Dorsolateral prefrontal cortex (tissue), 122 donors: ENCODE measurements at places on chromosomes 11 and 22.

- no peak for DNase-seq
Observed at GRCh38 chr11:541433-541885, 4.1 kb downstream of the LRRC56 start.

DNA sequence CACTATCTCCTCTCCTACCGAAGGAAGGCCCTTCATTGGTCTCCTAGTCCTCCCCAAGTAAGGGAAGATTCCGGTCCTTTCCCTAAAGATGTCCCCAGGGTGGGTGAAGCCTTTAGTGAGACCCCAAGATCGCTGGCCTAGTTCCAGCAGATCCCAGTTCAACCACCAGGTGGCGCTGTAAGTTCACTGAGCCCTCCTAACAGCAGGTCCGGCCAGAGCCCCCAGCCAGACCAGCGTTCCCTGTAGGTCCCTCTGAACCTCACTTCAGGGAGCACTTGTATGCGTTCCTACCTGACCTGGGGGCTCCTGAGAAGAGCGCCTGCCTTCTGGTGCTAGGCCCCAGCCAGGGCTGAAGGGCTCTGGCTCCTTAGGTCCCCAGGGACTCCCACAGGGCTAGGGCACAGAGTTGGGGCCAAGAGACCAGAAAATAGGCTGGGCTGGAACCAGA is 38.1 kb downstream of the LMO1 start:
- DNase-seq, result peak; percentile 82

DNA sequence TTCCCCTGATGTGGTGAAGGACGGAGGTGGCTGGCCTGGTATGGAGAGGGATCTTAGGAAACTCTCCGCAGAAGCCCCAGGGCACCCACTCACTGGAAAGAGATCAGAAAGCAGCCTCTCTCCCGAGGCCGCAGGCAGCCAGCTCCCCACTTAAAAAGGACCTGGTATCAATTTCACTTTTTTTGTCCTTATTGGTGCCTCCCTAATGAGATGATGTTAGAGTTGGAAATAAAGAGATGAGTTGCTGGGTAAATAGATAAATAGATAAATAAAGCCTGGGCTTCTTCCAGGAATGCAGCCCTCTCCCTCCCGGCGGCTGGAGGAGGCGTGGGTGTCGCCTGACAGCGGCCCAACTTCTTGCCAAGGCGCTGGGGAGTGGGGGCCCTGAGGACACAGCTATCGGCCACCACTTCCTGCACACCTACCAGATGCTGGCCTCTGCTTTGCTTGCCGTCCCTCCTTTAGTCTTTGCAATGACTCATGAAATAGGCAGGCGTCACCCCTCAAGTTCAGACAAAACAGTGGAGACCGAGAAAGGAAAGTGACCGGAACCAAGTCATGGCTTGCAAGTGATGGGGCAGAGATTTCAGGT is 42.9 kb downstream of the LINC01488 start:
- no peak for DNase-seq

GRCh38 chr11:19829109-19829837 is 116.6 kb downstream of the NAV2 start:
- no peak for DNase-seq

DNA sequence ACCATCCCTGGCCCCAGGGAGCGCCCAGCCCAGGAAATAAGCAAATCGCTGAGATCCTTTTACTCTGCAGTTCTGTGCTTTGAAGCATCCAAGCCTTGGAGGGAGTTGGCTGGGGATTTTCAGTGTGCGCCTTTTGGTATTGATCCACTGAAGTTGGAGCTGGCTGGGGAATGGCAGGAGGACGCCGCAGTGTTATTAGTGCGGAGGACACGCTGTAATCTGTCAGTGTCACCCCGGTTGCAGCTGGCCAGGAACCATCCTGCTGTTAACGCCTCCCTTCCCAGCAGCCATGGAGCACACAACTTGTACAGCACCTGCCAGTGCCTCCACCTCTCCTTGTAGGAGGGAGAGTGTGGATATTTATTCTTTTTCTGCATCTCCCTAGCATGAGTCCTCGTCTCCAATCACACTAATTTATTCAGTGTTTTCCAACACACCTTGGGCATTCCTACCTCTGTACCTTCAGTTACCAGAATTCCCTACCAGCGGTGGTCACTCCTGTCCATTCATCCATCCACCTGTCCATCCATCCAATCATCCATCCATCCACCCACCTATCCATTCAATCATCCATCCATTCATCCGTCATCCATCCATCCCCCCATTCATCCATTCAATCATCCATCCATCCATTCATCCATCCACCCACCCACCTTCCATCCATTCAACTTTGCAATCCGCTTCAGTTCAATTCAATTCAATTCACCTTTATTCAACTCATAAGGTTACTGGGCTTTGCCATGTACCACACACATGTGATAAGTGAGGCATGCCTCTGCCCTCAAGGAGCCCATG is 21.9 kb upstream of the EIF3D start:
- DNase-seq, result no peak

GRCh38 chr11:120893440-120894201 is 130.3 kb upstream of the TBCEL start:
- no peak for DNase-seq
